ENCODE measurements at places on chromosomes 1 and 21.

GRCh38 chr21:44448651-44449131 is 6.6 kb upstream of the LRRC3 start:
- no peak for DNase-seq

DNA sequence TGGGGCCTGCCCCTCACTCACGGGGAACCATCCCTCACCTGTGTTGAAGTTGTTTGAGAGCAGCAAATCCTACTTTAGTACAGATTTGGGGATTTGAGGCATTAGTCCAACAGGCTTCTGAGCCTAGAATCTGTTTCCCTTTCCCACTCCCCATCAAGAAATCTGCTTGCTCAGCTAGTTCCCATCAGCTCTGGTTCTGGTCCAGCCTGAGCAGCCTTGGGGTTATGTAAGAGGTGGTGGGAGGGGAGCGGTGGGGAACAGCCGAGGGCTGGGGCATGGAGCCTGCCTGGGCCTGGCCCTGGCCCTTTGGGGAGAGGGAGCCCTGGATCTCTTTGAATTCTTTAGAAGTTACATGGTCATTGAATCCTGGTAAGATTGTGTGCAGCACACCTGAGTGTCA is 4.1 kb downstream of the GSTM5 start:
- no peak for DNase-seq

DNA sequence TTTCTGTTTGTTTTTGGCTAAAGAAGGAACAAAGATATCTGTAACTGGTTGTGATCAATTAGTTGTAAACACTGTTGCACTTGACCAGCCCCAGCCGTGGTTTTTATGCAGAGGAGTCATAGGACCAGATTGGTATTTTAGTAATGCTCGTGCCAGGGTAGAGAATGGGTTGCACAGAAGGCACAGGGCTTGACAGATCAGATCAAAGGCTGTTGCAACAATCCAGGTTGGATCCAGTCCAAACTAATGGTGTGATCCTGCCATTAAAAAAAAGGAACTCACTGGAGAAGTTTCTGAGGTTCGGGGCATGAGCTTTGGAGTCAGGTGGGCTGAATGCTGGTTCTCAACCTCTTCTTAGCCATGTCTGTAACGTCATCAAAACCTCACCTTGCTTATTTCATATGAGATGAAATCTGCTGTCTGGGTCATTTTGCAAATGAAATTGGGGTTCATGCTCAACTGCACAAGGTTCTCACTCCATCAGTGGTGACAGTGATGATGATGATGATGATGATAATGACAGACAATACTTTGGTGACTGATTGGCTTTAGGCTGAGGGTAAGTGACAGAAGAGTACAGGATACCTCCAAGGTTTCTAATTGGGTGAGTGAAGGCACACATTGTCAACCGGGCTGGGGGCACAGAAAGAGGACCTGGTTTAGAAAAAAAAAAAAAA is 43.1 kb downstream of the ZNF281 start:
- DNase-seq = no peak

- DNase-seq = no peak
Measured at GRCh38 chr1:59070610-59071009, 226.3 kb upstream of the FGGY start.

DNA sequence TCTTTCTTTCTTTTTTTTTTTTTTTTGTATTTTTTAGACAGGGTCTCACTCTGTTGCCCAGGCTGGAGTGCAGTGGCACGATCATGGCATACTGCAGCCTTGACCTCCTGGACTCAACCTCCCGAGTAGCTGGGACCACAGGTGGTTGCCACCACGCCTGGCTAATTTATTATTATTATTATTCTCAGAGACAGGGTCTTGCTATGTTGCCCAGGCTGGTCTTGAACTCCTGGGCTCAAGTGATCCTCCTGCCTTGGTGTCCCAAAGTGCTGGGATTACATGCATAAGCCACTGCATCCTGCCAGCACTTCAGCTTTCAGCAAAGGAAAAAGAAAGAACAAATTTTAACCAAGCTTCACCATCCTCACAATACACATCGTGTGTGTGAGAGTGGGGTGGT is 97.9 kb upstream of the SERBP1 start:
- no peak for DNase-seq

- no peak for DNase-seq
Measured at GRCh38 chr1:184597650-184598357, 156.9 kb downstream of the EDEM3 start.
